ENCODE measurements at places on chromosomes 6 and 20. TPM values are rescaled to one million over a fixed set of nuclear protein-coding genes. Genes with fewer than 3 reads are reported as not detected.

DNA sequence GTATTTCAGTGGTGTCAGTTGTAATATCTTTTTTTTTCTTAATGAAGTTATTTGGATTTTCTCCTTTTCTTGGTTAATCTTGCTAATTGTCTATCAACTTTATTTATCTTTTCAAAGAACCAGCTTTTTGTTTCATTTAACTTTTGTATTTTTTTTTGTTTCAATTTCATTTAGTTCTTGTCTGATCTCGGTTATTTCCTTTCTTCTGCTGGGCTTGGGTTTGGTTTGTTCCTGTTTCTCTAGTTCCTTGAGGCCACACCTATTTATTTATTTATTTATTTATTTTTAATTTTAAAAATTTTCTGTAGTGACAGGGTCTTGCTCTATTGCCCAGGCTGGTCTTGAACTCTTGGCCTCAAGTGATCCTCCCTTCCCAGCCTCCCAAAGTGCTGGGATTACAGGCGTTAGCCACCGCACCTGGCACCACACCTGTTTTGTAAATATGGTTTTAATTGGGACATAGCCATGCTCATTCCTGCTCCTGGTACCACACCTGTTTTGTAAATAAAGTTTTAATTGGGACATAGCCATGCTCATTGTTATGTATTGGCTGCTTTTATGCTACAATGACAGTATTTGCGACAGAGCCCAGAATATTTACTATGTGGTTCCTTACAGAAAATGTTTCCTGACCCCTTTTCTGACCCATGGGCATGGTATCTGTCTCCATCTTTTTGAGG lies 22.2 kb downstream of the KDM1B start:
- DNase-seq: no peak

GRCh38 chr6:41767112-41767833 lies 12.4 kb downstream of the FRS3 start:
- DNase-seq: peak; percentile 87

GRCh38 chr6:475314-475713 lies 83.8 kb downstream of the IRF4 start:
- DNase-seq: no peak

DNA sequence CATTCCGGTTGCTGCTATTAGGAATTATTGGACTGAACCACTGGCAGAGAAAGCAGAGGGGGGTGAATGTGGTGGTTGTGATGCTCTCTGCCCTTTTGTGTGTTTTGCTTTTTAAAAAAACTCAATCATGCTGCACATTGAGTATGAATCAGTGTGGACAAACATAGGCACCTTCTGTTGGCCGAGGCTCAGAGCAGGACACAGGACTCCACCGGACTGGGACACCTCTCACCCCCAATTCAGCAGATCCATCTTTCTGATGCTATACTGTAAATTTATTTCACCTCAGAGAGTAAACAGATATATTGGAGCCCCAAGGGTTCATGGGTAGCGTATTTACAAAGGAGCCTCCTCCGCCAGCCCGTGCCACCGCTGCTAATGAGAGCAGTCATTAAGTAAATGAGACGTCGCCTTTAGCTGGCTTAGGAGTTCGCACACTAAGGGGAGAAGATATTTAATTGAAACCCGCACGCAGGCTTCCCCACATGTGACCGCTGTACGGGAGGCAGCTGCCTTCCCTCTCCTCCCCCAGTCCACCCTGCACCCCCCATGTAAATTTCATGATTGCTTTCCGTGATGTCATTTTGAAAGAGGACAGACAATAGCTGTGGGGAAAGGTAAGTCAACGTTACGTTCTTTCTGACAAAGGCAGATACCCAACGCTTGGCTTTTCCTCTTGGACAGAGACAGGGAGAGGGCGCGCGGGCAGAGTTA lies at the start of gene MYT1:
TSS of gene MYT1 (plus strand) at position 330 of the 714 bp plus-strand sequence. CDS start 34,410 bp downstream, outside the sequence.
- DNase-seq: no peak

- DNase-seq: no peak
These were observed 56.9 kb upstream of the TIAM2 start for GRCh38 chr6:154938221-154938580.

- no peak for DNase-seq
These were observed 46.6 kb downstream of the SLC13A3 start for GRCh38 chr20:46604551-46605133.

DNA sequence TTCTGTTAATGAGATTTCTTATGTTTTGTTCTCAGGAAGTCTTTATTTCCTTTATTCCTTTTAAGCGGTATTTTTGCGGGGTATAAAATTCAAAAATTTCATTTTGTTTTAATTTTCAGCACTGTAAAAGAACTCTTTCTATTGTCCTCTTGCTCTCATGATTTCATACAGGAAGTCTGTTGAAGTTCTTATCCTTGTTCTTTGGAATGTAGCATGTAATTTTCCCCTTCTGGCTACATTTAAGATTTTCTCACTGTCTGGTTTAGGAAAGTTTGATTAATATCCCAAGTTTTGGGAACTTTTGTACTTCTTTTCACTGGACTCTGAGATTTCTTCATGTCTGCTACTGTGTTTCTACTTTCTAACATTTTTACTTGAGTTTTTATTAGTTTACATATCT lies 581.4 kb upstream of the GJE1 start:
- DNase-seq: no peak

DNA sequence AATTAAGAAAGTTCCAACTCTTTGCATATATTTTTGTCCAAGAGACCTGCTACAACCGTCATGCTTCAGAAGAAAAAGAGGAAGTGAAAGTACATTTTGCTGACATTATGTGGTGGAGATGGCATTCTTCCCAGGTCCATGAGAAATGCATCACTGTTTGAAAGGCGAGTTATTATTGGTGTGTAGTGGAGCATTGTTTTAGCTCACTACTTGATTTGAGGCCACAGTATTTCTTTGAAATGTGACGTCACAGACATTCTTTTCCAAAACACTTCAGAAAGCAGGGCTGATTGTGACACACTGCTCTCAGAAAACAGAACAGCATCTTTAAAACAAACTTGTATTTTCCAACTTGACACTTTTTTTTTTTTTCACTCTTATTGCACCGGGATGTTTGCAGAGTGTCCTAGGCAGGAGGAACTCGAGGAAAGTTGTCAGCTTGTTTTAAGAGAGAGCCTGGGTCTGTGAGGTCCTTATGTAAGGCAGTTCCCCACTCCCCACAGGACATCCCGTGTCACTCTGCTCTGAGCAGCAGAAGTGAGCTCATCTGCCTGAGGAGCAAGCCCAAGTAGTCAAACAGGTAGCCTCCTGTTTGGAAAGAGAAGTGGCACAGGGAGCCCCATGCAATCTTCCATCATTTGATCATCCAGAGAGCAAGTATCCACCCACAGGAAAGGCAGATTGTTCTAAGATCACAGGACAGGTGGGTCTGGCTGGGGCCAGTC lies 1.1 kb downstream of the SPTLC3 start:
- DNase-seq: peak; percentile 66

- DNase-seq: no peak
These were observed 53.1 kb downstream of the NINL start for GRCh38 chr20:25532015-25532751.

DNA sequence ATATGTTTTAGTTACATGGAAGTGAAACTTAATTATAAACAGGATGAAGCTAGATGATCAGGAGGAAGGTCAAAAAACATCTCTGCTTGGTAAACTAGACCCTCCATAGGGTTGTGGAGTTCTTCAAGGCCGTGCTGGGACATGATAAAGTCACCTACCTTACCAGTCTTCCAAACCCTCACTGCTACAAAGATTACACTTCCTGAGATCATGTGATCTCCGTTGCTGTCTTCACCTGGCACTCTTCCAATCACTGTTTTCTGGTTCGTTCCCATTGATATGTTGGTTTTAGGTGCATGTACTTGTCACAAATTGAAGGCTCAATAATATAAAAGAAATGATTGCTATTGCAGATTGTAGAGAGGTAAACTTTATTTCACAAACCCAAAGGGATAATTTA lies 161.5 kb upstream of the MAN1A1 start:
- no peak for DNase-seq

DNA sequence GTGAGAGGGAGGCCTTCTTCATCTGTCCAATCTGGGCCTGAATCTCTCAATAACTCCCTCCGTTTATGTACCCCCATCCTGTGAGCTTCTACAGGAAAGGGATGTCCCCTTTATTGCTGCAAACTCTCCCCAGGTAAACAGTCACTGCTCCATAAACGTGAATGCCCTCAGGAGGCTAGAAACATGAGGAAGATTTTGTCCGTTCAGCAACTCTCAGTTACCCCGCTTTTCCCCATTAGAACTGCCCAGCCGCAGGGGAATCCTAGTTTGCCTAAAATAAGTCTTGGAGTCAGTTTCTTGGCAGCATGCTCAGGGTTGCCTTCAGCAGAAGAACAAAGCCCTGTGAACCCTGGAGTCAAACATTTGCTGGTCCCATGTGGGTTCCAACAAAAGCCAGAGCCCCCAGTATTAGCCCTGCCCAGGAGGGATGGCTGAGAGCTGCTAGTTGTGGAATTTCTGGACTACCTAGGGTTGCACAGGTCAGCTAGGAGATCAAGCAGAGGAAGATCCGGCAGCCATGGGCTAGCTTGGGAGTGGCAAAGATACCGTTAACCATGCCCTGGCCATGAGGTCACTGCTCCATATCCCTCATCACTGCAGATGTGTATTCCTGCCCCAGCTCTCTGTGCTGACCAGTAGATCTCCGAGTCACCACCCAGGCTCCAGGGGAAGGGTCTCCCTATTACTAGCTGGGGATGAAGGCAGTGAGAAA lies 640 bp downstream of the LRRN4 start:
- DNase-seq: no peak

GRCh38 chr20:5430670-5431069 lies 113.9 kb upstream of the PROKR2 start:
- DNase-seq: no peak

DNA sequence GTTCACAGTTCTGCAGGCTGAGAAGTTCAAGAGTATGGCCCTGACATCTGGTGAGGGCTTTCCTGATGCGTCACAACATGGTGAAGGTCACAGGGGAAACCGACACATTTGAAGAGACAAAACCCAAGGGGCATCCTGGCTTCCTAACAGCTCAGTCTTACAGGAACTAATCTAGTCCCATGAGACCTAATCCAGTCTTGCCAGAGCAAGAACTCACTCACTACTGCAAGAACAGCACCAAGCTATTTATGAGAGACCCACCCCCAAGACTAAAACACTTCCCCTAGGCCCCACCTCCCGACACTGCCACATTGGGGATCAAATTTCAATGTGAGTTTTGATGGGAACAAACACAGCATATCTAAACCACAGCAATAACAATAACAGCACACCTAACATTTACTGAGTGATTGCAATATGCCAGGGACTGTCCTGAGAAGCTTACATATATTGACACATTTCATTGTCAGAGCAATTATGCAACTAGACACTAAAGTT lies 46.6 kb downstream of the TPBG start:
- DNase-seq: no peak

GRCh38 chr6:33766921-33767907 lies 20.5 kb upstream of the IP6K3 start:
- no peak for DNase-seq

GRCh38 chr6:69894578-69895347 lies 28.4 kb downstream of the COL19A1 start:
- DNase-seq: peak; percentile 74

DNA sequence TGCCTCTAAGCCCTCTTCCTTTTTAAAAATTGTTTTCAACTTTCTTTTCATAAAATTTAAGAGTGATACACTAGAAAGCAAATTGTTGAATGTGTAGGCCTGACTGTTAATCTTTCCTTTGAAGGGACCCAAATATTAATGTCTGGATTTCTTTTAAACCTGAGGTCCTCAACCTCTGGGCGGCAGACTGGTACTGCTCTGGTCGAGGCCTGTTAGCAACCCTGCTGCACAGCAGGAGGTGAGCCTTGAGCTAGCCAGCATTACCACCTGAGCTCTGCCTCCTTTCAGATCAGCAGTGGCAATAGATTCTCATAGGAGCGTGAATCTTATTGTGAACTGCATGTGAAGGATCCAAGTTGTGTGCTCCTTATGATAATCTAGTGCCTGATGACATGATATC lies 191.2 kb downstream of the MANEA start:
- no peak for DNase-seq

GRCh38 chr6:113634352-113635163 lies 222.6 kb upstream of the MARCKS start:
- no peak for DNase-seq

GRCh38 chr6:32327103-32327502 lies 44.6 kb downstream of the TSBP1 start:
- no peak for DNase-seq

GRCh38 chr6:16758163-16758975 lies 2.9 kb downstream of the ATXN1 start:
- DNase-seq: no peak

Gene CRISP2
- 0.60 TPM for total RNA-seq

Gene MSH5
- total RNA-seq: 27.8 TPM

Gene FAM162B
- 5.6 TPM for total RNA-seq

Gene HDGFL1
- not detected for total RNA-seq

Gene NFATC2
- 10.6 TPM for total RNA-seq

Gene ARG1
- not detected for total RNA-seq

Gene KIAA1755
- 3.9 TPM for total RNA-seq

Gene RAET1E
- total RNA-seq: 5.5 TPM

Gene PNPLA1
- total RNA-seq: 0.21 TPM

Gene HMGCLL1
- 0.57 TPM for total RNA-seq

Gene SHLD1
- total RNA-seq: 13.9 TPM

Gene TFAP2D
- not detected for total RNA-seq

Gene HCRTR2
- total RNA-seq: not detected

Measured in ureter (tissue), 1 donor.